ENCODE measurements at places on chromosomes 3 and 15.

- DNase-seq, result peak; percentile 1
Measured at GRCh38 chr3:69143612-69144011, 21.2 kb upstream of the LMOD3 start.

DNA sequence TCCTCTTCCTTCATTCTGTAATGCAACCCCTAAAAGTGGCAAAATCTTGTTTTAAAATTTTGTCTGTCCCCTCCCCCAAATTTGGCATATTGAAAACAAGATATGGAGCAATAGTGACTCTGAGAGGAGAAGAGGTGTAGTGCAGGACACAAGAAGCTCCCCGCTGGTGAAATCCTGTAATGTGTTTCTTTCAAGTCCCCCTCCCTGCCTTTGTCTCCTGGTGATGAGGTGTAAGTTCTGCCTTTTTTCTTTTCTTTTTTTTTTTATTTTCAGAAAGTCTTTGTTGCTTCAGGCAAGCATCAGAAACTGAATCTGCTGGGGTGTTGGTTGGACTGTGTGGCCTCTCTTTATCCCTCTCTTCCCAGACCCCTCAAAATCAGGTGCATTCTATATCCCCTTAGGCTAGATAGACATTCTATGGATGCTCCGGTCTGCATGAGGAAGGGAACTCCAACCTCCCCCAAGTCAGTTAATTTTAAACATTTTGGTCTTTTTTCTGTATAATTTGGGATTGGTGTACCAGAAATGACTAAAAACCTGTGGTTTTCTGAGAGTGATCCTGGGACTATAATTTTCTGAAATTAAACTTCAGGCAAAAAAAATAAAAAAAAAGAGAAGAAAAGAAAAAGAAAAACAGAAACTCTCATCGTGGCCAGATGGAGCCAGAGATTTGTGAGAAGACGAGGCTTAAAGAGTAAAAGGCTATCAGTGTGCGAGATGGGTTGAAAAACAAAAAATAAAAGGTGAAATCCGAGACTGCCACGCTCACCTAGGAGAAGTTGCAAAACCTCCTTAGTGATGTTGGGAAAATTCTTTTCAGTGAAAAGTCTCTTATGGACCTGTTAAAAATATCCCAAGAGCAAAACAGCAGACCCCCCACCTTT is 21.4 kb downstream of the ACKR2 start:
- DNase-seq, result no peak

DNA sequence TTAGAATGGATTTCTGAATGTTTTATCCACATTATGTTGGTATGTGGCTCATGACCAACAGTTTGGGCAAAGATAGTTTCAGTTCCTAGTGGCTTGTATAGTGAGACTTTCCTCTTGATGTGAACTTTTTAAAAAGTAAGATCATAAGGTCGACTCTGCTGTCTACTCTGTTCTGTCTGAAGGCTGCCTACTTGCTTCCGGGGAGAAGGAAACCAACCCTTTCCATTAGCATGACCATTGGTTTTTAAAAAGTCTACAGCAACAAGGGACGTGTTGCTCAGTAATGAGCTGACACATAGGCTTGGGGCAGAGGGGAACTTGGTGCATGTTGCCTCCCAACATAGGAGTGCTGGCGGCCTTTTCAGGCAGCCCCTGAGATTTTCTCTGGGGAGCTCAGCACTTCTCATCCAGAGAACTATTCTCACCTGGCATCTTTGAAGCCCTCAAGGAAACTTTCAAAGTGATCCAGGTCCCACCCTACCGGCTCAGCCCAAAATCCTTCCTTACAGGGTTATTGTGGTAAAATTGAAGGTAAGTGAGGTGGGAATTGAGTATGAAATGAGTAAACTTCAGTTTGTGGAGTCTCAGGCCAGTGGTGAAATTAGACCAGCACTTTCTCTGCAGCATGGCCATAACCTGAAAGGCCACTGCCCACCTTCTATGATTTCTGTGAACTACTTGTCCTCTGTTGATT is 30.6 kb downstream of the PSMD6 start:
- DNase-seq, result no peak

GRCh38 chr3:151687076-151687475 is 46.7 kb upstream of the AADACL2 start:
- no peak for DNase-seq

DNA sequence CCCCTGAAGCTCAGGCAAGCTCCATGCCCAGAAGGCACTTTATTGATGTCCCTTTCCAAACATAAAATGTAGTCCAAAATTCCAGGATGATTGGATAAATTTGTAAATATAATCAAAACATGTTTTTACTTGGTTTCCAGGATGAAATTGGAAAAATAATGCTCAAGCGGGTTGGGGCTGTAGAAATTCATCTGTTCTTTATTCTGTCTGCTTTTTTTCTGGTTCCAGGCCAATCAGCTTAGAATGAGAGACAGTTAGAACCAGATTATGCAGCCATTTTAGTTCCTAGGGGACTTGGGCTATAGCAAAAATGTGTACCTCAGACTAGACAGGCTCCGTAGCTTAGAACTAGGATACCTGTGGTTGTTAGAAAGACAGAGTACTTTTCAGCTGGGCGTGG is 450.8 kb downstream of the MCTP2 start:
- DNase-seq, result no peak

DNA sequence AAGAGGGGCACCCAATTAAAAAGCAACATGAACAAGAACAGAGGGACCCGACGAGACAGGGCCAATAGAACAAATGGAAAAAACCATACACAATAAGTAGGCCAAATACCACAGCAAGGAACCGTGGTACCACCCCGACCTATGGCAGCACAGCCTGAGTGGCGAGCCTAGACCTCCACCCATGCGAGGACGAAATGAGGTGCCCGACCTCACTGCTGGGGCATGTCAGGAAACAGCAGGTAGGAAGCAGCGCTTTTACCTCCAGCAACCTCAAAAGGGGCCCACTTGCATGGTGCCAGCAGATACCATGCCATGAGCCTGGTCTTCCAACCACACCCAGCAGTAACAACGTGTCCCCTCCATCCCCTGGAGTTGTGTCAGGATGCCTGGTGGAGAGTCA is 77.9 kb downstream of the PCSK6 start:
- DNase-seq, result no peak

DNA sequence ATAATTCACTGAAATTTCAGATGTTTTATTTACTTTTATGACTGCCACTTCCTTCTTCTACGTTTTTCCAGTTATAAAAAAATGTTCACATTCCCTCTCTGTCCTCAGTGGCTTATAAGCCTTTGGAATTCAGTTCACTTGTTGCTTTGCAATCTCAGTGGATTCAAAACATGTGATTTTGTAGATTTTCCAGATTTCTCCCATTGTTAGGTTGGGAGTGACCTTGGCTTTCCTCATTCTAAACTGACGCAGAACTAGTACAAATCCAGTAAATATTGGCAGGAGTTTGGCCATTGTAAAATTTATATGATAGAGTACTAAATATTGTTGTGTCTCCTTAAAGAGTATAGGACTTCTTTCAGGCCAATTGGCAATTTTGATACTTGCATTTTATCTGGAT is 812.3 kb upstream of the ROBO1 start:
- no peak for DNase-seq

DNA sequence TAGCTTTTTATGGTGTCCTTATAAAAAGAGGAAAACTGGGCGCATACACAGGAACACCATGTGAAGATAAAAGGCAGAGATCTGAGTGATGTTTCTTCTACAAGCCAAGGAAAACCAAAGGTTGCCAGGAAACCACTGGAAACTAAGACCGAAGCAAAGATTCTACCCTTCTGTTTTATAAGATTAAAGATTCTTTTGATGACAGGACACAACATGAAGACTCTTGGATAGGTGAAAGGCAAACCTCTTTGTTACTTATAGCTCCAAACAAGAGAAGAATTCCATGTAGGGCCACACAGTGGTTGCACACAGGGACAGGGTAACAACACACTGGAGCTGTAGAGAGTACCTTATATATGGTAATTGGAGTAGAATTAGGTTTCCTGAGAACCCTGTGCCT is at the start of gene CD200R1L:
CD200R1L (minus strand) TSS at position 101 of the 400 bp plus-strand sequence. CDS start 17,497 bp downstream, outside the sequence.
- no peak for DNase-seq

DNA sequence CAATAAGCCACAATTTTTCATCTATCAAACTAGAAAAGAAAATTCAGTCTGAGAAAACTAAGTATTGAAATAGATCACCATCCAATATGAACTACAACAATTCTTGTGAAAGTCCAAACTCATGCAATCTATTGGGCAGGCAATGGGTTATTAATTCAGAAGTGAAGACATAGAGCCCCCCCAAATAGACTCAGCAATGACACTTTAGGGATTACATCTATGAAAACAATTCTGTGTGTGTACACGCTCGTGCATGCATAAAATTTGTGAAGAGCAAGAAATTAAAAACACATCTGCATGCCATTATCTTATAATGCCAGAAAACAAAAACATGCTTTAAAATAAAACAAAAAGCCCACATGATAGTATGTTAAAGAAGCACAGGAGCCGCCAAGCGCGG is 151.3 kb downstream of the NR1I2 start:
- no peak for DNase-seq
